Activated CD4-positive, alpha-beta T cell treated with anti-CD3 and anti-CD28 coated beads, Interleukin-2, amount 10 ng/mL, durations not matched to agents 7 days and 5 days (primary cell): ENCODE measurements at places on chromosomes 1 and 21. TPM values are rescaled to one million over a fixed set of nuclear protein-coding genes. Genes with fewer than 3 reads are reported as not detected.

The LRRC39 gene
- total RNA-seq: 0.72 TPM

The ST6GALNAC5 gene
- not detected for total RNA-seq

The SLC37A1 gene
- total RNA-seq: 19.2 TPM

DNA sequence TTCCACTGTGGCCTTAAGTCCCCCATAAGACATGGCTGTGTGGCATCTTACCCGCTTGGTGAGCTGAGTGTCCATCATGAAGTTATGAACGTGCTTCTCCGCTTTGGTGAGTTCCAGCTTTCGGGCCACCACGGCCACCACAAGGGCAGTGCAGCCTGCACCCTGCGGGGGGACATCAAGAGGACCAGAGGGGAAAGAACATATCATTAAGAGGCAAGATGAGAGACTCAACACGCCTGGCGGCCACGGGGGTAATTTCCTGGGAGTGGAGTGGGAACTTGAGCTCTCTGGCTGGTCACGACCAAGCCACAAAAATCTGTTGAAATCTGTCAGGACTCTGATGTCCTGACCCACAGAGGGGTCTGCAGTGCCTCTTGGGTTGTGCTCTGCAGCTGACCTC is 117.9 kb upstream of the ADAR start:
- DNase-seq: no peak

- DNase-seq: peak; percentile 78
These were observed 22.4 kb upstream of the LRRC8C start for GRCh38 chr1:89610457-89611011.

- no peak for DNase-seq
These were observed 60.9 kb downstream of the ABL2 start for GRCh38 chr1:179168536-179168935.

DNA sequence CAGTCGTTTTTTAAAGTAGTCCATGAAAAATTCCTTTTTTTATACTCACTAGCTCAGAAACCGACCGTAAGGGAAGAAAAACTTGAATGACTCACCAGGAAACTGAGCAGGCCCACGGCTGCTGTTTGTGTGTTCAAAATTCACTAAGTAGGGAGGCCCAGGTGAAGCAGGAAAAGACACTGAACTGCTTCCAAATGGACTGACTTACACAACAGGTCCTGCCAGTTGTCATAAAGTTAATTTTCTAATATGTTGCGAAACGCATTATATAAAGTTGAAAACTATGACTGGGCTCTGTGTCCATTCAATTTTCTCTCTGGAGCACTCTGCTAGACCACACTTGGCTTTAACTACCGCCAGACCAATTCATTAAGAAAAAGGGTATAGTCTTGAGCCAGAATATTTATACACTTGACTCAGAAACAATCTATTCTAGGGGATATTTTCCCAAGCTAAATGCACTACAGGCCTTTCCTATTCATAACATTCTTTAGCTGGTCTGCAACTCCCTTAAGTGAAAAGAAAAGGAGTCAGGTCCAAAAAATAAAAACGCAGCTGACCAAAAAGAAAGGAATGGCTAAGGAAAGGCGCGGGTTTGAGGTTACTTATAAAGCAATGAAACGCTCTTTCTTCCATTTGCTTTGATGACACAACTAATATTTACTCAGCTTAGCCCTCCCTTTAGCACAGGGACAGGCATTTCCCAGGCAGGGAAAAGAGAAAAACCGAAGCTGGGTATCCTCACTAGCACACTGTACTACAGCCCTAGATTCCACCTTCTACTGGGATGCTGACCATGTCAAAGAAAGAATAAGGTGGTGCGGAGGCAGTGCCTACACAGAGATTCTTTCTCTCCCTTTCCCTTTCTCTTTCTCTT is 306.3 kb upstream of the ESRRG start:
- no peak for DNase-seq
